Small intestine (tissue), 16 donors: ENCODE measurements at places on chromosomes 2 and 18.

DNA sequence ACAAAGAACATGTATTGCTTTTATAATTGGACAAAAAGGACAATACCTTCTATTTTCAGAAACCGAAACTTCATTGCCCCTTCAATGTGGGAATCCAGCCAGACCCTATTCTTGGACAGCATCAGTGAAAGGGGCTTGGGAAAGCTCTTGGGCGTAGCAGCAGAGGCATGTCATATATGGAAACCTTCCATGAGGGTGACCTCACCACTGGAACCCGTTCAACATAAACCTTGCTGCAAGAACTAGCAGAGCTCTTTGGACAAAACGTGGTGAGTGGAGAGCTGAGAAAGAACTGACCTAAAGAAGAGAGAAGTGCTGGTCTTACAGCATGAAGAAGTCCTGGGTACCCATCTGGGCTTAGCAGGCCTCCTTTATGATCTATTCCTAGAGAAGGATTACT is 22.7 kb upstream of the ACTG2 start:
- DNase-seq: no peak

GRCh38 chr2:55931281-55931680 is 7.7 kb upstream of the EFEMP1 start:
- DNase-seq: no peak

DNA sequence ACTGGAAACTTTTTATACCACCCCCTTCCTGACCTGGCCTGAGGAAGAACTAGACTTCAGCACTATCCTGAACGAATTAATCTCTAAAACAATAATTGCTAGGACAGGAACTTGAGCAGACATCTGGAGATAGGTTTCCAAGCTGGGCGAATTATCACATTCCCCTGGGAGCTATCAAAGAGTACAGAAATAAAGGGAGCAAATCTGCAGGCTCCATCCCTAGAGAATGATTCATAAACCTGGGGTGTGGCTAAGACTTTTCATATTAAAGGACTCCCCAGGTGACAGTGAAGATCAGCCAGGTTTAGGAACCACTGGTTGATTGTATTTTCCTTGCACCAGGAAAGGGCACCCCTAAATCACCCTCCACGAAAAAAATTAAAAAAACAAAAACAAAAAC is 105.6 kb upstream of the NOL4 start:
- no peak for DNase-seq

- DNase-seq: peak; percentile 27
Measured at GRCh38 chr2:96907115-96908041, 37.5 kb upstream of the SEMA4C start.

DNA sequence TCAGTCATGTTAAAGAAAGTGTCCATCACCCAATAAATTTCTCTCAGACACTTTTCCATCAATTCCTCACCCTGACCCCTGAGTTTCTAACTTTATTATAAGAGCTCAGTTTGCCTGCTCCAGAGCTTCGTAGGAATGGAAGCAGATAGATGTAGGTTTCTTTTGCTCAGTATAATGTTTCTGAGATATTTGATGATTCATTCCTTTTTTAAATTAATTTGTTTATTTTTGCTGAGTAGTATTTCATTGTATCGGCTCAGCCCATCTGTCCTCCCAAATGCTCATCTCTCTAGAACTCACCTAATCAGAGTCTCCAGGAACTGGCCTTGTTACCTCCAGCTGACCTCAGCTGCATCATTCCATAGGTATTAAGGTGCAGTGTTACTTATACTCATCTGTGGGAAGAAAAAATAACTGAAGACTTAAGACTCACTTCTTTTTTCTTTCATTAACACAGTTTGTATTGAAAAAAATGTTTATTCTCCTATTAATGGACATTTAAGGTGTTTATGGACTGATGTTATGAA is 11.9 kb upstream of the BCL2L11 start:
- no peak for DNase-seq

- no peak for DNase-seq
Measured at GRCh38 chr2:110707386-110707965, 24.9 kb upstream of the ACOXL start.

- no peak for DNase-seq
Measured at GRCh38 chr2:98350411-98350810, 4.2 kb downstream of the CNGA3 start.

DNA sequence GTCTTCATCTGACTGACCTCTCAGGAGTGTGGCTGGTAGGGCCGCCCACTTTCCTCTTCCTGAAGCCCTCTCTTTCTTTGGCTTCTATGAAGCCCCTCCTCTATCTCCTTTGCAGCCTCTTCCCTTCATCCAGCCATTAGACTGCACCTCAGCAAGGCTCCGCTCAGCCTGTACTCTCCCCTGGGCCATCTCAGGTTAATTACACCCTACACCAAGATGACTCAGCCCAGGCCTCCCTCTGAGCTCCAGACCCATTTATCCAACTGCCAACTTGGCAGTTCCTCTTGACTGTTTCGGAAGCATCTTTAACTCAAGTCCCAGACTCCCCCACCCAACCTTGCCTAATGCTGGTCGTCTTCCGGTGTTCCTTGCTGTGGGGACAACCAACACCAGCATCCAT is 5.8 kb upstream of the WNT6 start:
- DNase-seq: peak; percentile 24

- DNase-seq: no peak
Measured at GRCh38 chr2:213740453-213740852, 456.2 kb downstream of the SPAG16 start.

DNA sequence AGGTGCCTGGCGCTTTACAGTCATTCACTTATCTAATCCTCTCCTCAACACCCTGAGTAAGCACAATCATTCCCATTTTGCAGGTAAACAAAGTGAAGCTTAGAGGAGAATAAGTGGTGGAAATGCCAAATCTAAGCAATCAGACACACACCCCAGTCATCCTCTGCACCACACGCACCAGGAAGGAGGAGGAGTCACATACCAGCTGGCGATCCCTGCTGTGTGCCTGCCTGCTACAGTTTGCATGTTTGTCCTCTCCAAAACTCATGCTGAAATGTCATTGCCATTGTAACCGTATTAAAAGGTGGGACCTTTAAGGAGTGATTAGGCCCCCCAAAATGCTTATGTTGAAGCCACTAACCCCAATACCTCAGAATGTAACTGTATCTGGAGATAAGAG is 93.7 kb downstream of the LOXHD1 start:
- no peak for DNase-seq

GRCh38 chr2:172162225-172162733 is 59.6 kb upstream of the DLX2 start:
- DNase-seq: no peak

DNA sequence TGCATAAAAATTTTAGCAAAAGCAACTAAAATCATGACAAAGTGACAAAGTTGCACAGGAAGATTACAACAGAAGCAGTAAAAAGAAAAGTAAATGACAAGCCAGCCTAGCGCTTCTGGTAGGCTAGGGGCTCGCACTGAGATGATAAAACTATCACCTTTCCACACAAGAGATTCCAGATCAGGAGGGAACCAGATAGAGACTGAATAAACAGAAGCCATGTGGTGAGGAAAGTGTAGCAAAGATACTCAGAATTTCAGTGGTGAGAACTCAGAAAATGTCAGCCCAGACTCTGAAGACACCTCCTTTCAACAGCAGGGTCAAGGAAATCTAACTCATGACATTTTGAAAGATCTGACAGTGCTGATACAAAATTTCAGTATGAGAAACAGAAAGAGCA is 77.4 kb upstream of the DNAJC10 start:
- DNase-seq: no peak

DNA sequence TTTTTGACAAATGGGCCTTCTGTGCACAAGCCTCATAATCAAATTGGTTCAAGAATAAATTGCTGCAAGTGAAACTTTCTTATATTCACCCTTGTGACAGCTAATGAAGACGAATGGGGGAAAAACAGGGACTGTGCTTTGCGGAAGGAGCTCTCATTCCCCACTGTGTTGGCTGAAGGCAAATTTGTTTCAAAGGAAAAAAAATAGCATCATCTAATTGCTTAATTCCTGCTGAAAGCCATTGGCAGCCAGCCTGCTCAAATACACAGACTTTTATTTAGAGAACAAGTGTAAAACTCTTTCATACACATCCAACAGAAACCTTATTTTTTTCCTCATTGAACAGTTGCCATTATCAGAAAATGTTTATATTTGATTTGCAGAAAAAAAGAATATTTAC is 172.3 kb downstream of the ARL6IP6 start:
- no peak for DNase-seq

GRCh38 chr2:21820271-21820670 is 696.5 kb downstream of the TDRD15 start:
- no peak for DNase-seq
